T-helper 9 cell (primary cell): ENCODE measurements at places on chromosomes 5 and 9.

GRCh38 chr5:66757219-66757833 is 161.1 kb downstream of the MAST4 start:
- DNase-seq: peak; percentile 1

DNA sequence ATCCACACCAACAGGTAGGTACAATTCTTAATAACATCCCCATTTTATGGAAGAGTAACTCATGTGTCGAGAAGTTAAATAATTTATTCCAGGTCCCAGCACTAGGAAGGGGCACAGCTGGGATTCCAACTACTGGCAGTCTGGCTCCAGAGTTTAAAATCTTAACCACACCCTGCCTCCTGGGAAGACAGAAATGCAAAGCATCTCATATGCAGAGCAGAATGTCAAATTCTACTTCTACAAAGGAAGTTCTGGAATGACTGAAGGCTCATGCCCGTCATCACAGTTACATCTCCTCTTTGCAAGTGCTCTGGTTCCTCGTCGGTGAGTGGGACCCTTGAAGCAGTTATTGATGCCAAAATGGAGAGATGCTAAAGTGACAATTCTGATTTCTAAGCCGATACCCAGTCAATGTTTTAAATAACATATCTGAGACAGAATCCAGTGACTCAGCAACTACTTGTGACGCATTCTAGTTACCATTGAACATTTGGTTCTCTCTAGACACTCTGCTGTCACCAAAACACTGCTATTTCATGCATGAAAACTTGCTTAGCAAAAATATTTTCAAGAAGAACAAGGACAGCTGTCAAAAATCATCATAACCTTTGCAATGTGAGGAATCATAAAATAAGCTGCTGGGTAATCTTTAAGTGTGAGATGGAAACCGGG is 412.7 kb downstream of the CTNND2 start:
- no peak for DNase-seq

DNA sequence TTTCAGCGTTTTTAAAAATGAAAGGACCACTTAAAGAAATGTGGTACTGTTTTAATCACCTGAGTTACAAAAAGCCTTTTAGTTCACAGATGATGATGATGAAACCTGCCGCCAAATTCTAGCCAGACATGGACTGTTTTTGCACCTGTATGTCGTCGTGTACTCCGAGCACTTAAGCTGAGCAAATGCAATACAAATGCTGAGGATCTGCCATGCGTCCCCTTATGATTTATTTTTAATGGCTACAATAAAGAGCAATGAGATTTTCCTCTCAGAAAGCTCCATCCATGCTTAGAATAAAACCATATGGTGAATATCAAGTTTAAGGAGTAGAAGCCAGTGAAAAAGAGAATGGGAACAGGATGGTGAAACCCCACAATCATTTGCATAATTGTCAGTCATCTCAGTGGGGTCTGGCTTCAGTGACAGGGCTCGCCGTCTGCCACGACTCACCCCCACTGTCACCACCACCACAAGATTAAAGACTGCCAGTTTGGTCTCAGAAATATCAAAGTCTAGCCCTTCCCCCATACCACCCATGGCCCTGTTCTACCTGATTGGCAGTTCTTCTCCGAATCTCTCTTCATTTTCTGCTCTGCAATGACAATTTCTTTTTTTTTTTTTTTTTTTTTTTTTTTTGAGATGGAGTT is 159.9 kb downstream of the GOLPH3 start:
- DNase-seq: no peak

- DNase-seq: no peak
These were observed 4.2 kb upstream of the NKX2-5 start for GRCh38 chr5:173239233-173239593.

GRCh38 chr5:1199649-1200494 is 1.5 kb upstream of the SLC6A19 start:
- no peak for DNase-seq
